ENCODE measurements at places on chromosomes 5 and 9.

- DNase-seq: no peak
These were observed 100.0 kb downstream of the ZSWIM6 start for GRCh38 chr5:61431923-61432620.

DNA sequence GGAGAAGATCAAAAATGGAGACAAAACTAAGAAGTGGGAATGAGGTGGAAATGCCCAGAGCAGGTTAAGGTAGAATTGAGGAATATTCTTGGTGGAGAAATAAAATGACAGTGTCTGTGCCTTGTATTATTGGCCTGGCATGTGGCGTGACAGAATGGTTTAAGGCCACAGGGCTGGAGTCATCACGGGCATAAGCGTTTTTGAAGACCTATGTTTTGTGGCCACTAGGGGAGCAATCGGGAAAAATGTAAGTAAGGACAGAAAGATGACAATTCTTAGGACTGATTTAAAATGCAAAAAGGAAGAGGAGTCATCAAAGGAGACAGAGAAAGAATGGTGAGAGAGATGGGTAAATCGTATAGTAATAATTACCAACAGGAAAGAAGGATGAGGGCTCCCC lies 72.2 kb upstream of the EPB41L4A start:
- DNase-seq: no peak

- no peak for DNase-seq
These were observed 36.5 kb downstream of the DBH start for GRCh38 chr9:133672503-133673257.

DNA sequence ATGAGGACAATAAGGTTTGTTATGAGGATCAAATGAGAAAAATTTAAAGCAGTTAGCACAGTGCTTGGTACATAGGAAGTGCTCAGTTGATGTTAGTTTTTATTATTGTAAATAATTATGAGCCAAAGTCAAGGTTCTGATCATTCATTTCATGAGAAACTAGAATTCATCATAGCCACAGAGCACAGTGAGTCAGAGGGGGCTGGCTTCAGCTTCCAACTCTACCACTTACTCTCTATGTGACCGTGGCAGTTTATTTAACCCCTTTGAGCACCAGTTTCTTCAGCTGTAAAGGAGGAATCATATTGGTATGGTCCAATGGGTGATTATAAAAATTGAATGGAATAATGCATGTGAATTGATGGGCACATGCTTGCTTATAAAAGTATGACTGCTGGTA lies 39.4 kb downstream of the KLHL3 start:
- DNase-seq: no peak

- no peak for DNase-seq
These were observed 282.6 kb upstream of the PTGER4 start for GRCh38 chr5:40397091-40397490.

DNA sequence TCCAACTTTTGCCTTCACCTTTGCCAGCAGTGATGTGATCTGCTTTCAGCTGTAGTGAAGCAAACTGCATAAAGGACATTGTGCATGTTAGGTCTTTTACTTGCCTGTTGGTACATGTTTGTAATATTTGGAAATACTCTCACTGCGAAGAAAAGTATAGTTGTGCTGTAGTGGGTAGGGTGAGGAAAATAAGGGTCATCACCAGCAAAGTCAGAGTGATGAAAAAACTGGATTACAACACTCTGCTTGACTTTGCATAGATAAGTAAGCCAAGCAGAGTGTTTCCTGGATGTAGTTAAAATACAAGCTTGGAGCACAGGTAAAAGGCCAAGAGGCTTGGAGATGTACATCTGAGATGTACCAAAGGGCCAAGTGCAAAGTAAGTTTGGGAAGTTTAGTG lies 16.7 kb downstream of the TGFBR1 start:
- DNase-seq: no peak
